Inflammatory macrophage (primary cell): ENCODE measurements at places on chromosomes 13 and 19.
A peak's percentile ranks its signal among the peaks of the same experiment; 100 is the strongest.

DNA sequence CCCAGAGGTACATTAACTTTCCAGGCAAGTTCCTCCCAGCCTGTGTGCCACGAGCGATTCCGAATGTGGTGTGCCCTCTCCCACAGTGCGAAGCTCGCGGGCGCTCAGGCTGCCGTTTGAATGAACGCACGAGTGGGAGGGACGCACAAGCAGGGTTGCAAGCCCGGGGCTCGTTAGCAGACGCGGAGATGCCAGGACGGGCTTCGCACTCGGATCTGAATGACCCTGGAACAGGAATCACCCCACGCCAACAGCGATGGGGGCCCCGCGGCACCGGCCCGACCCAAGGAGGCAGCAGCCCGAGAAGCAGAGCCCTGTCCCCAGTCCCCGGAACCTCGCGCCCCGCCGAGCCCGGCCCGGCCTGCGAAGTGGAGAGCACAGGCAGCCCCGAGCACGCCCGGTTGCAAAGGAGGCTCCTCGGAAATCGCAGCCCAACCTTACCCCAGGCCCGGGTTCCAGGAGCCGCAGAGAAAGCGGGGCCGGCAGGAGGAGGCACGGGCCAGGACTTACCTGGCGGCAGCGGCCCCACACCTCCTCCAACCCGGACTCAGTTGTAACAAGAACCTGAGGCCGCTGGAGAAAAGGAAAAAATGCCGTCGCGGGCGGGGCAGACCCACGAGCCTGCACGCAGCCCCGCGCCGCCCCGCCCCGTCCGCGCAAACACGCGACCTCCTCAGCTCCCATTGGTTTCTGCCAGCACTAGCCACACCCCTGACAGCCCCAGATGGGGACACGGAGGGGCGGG, at the start of gene SLC25A30:
SLC25A30 (minus strand) TSS at position 584 of the 745 bp plus-strand sequence. CDS start 6,948 bp downstream, outside the sequence.
- peak; percentile 91 for DNase-seq

DNA sequence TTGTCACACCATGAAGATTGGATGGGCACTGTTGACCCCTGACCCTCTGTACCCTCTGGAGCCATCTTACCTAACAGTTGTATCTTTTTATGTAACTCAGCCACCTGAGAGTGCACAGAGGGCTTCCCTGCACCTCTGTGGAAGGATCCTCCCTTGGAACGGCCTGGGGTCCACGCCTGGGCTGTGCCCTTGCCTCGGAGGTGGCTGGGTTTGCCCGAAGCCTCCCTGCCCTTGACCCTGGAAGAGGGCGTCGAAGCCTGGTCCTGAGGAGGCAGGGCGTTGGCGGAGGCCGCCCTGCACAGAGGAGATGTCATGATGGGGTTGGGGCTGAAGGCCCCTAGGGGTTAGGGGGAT, 241 bp downstream of the ODAD3 start:
- DNase-seq = no peak

DNA sequence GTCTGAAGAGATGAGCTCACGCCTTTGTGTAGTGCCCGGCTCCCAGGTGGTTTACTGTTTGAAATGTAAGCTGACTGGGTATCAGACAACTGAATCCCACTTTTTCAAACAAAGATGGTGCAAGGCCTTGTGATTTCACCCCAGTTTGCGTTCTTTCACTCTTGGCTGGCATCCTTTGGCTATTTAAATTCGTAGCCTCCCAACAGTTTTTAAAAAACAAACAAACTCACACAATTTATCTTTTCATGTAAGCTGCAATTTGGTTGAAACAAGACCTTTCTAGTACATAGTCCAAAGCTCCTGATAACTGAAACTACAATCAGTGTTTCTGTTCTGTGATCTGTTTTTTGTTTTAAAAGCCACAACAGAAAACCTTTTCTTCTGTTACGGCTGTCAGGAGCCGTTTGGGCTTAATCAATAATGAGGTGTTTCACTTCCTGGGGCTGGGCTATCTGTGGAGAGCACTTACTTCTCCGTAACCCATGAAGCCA, 65.1 kb upstream of the NPAS1 start:
- no peak for DNase-seq

GRCh38 chr19:518598-519231, 11.4 kb downstream of the TPGS1 start:
- DNase-seq = no peak

DNA sequence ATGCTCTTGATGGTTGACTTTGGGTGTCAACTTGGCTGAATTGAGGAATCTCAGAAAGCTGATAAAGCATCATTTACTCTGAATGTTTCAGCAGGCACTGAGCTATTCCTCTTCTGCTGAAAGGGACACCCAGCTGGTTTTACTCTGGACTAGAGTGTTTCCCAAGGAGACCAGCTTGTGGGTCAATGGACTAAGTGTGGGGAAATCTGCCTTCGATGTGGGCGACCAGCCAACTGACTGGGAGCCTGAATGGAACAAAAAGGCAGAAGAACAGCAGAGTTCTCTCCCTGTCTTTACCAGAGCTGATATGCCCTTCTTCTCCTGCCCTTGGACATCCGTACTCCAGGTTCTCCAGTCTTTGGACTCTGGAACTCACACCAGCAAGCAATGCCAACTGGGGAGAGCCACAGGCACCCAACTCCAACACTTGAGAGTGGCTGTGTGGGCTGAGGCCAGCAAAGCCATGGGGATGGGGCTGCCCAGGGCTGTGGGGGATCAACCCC, 32.2 kb downstream of the MRPL57 start:
- DNase-seq = no peak

DNA sequence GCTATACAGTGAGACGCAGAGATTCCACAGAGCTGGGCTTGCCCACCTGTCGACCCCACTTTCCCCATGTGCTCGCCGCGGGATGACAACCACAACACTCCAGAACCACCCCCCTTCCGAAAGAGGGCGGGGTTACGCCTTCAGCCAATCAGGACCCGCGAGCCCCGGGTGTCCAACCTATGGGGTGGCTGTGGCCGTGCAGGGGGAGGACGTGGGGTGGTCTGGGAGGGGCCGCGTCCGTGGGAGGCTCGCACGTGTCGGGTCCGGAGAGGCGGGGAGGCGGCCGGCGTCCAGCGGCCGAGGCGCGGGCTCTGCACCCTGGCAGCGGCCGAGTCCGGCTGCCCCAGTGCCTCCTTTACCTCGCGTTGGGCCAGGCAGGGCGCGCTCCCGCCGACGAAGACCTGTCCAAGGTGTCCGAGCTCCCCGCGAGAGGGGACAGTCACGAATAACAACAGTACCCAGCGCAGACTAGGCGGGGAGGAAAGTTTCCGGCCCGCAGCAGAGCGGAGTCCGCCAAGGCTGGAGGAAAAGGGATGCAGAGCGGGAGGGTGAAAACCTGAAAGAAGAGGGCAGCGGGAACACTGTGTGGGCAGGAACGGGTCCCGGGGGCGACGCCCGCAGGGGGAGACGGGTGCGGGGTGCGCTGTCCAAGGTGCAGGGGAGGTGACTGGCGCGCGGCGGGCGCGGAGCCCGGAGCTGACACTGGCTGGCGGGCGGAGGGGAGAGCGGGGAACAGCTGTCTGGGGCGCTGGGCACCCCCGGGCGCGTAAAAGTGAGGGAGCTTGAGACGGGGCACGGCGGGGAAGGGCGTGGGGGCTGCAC, 911 bp downstream of the ENOX1 start:
- DNase-seq = no peak

DNA sequence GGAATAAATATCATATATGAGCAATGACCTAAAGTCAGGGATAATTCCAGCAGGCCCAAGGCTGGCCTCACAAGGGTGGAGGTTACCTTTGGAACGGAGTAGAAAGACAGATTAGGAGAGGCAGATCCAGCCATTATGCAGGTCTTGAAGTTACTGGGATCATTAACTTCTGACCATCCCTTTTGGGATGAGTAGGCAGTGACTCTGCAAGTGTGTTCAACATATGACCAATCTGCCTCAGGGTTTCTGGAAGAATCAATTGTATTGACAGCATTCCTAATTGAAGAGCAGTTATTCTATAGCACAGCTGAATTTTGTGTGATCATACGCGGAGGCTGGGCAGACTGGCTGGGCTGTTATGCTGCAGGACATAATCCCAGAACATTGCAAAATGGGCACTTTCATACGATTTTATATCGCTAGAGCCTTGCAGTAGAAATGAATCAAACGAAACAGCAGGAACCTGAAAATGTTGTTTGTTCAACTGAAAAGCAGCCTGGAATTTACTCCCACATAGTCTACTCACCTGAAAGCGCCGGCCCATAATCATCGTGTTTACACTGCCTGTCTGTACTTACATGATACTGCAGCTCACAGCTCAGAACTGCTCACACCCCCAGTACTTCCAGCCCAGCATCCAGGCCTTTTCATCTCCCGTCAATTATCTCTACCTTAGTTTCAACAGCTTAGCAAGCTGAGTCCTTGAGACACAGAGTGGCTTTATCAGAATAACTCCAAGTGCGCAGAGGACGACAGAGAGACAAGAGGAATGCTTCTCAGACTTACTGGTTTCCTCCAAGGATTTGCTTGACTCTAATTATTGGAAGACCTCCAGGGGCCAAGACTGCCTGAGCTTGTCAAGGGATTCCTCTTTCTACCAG, 556.1 kb downstream of the EFNB2 start:
- DNase-seq = no peak

DNA sequence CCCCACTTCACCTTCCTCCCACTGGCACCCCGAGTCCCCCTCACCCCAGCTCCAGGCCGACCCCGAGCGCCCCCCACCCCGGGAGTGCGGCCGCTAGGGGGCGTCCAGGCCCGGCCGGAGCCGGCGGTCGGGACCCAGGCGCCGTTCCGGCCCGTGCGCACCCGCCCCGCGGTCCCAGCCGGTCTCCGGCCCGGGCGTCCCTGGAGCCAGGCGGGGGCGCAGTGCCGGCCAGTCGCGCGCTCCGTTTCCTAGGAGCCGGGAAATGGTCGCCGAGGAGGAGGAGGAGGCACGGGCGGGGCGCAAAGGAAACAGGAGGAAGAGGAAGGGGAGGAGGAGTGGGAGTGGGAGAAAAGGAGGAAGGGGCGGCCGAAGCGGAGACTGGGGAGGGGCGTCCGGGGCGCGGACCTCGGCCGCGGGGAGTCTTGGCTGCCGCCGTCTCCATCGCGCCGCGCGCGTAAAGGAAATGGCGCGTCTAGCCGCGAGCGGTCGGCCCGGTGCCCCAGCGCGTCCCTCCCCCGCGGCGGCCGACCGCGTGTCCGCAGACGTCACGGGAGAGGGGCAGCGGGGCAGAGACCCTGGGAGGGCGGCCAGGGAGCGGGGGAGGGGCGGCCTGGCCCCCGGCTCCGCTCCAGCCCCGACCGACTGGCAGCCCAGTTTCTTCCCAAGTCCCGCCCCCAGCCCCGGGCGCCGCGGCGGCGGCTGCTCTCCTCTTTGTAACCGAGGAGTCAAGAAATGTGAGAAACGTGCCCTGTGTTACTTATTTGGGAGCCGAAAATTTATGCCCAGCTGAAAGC, 1.1 kb upstream of the KCTD15 start:
- peak; percentile 75 for DNase-seq

DNA sequence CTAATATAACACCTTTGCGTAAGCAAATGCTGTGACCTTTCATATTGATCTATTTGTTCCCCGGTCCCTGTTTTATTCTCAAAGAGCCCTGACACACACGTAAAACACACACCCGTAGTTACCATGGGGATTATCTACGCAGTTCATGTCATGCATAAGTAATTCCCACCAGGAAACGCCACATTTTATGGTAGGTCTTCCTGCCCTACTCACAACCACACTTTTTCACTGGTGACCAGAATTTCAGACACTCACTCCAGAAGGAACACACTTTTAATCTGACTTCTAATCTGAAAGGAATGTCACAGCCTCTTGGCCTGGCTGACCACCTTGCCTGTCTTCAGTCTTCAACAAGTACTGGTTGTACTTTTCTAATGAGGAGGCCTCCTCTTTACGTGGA, 46.8 kb downstream of the SLC7A1 start:
- no peak for DNase-seq

- no peak for DNase-seq
Observed at GRCh38 chr13:58126496-58126895, 495.0 kb downstream of the PCDH17 start.

DNA sequence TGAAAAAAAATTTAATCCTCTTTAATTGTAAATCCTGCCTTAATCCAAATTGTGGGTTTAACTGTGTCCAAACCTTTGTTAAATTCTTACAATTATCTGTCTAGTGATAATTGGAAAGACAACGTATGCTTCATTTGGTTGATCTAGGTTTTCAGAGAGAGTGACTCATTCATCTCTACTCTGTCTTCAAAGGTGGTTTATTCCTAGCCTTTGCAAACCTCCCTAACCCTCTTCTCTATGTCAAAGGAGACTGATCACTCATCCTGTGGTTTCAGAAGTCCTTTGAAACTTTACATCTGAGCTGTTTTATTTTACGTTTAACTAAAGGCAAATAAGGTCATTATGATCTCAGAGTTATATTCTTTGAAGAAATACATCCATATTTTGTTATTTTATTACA, 8.8 kb upstream of the OXGR1 start:
- no peak for DNase-seq

GRCh38 chr13:65499256-65499655, 1730.9 kb downstream of the PCDH9 start:
- DNase-seq = no peak

- no peak for DNase-seq
Observed at GRCh38 chr13:44758630-44759383, 182.7 kb upstream of the TSC22D1 start.

GRCh38 chr19:11798391-11799330, at the start of gene ZNF491:
Gene ZNF491 (plus strand): TSS chr19:11798523. CDS start chr19:11805954, 7,431 bp downstream.
- peak; percentile 91 for DNase-seq

GRCh38 chr13:79679334-79679733, 198.4 kb downstream of the NDFIP2 start:
- peak; percentile 70 for DNase-seq

DNA sequence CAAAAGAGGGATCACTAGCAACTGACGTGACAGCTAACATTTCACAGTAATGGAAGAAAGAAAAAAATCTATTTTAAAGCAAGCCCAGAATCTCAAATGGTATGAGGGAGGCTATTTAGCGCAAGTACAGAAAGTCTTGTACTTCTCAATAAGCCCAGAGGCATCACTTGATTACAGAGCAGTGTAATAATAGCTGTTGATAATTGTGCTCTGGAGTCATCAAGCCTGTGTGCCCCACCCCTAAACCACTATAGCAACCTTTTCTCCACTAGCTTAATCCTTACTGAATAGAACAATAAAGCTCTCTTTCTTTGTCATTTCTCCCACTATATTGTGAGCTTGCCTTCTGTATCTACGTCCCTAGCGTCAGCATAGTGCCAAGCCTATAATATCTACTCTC, 56.6 kb downstream of the FREM2 start:
- DNase-seq = no peak

DNA sequence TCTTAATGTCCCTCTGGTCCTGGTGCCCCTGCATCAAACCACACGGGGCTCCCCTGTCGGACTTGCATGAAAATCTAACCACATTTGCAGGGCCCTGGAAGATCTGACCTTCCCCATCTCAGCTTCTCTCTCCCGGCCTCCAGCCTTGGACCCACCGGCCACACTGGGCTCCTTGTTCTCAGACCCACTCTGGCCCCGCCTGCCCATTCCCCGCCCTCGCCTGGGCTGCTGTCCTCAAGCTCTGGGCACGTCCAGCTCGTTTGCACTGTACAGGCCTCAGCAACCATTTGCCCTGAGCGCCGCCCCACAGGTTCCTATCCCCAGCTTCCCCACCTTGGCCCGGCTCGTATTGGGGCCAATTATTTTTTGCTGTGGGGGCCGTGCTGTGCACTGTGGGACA, 10.5 kb downstream of the MYO9B start:
- DNase-seq = no peak
